Uterus (tissue), 4 donors: ENCODE measurements at places on chromosomes 7 and 10. TPM values are rescaled to one million over a fixed set of nuclear protein-coding genes. Genes with fewer than 3 reads are reported as not detected.

DNA sequence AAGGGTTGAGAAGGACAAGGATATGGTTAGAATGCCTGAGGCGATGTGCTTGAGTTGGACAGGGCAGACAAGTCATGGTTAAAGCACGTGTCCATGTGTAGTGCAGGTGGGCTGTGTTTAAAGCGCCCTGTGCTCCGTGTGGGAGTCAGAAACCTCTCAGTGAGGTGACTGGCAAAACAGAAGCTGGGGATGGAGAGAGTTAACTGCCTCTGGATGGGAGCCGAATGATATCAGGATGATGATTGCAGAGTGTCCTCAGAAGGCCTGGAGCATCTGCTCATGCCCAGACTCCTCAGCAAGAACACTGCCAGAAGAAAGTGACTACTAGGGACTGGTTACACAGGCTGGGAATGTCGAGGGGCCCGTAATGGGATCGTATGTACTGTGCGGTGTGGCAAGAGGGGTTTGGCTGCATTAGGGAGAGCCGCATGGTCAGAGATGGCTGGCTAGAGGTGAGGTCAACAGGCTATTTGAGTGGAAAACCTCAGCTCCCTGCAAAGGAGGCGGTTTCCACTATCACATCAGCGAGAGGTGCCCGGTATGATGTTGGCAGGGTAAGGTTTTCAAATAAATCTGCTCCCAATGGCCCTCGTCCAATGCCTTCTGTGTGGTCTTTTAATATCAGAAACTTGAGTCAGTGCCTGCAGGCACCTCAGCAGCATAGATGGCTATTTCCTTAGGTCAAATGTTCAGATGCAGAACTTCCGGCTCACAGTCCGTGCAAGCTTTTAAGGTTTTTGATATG, 26.1 kb upstream of the MRC1 start:
- DNase-seq = peak; percentile 52

The H2BK1 gene
- not detected for total RNA-seq

- DNase-seq = no peak
Observed at GRCh38 chr7:956031-956430, 1.6 kb upstream of the ADAP1 start.

GRCh38 chr7:132394283-132395198, 181.7 kb downstream of the PLXNA4 start:
- no peak for DNase-seq

DNA sequence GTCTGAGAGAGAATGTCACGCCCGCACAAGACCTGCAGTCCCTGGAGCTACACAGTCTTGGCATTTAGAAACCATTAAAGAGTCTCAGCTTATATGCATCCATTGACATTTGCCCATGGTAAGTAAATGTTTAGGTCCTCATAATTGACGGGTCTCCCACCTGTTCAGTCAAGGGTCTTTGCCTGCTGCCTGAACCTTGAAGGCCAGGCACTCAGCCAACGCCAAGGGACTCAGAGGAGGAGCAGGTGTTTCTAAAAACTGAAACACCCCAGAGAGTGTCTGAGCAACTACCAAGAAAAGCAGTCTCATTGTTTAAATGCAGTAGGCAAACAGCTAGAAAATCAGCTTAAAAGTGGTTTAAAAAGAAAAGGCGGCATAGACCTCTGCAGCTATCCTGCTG, 264.7 kb upstream of the AKR1E2 start:
- no peak for DNase-seq

DNA sequence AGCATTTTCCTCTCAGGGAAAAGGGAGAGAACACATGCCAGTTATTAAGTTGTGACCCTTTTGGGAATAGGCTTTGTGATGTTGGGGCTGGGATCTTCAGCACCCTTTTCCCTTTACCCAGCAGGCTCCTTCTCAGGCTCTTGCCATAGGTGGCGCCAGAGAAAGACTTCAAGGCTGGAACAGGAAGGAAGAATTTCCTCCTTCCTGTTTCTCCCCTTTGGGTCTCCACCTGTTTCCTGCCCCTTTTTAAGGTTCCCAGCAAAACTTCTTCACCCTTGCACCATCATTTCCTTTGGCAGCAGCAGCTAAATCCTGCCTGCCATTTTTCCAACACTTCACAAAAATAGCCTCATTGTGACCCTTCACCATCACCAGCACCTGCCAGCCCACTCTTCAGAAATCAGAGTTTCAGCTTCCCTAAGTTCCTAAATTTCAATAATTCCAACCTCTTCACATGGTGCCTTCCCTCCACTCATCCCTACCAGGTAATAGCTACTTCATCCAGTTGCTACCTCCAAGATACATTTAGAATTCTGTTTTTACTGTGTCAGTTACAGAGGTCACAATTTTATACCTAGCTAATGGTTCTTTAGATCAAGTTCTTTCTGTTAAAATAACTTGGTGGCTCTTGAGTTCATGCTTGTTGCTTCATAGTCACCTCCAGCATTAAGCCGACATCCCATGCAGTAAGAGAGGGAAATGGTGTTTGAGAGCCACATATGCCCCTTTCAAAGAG, 22.4 kb upstream of the FOXK1 start:
- DNase-seq = no peak

The NEUROG3 gene
- total RNA-seq = not detected

DNA sequence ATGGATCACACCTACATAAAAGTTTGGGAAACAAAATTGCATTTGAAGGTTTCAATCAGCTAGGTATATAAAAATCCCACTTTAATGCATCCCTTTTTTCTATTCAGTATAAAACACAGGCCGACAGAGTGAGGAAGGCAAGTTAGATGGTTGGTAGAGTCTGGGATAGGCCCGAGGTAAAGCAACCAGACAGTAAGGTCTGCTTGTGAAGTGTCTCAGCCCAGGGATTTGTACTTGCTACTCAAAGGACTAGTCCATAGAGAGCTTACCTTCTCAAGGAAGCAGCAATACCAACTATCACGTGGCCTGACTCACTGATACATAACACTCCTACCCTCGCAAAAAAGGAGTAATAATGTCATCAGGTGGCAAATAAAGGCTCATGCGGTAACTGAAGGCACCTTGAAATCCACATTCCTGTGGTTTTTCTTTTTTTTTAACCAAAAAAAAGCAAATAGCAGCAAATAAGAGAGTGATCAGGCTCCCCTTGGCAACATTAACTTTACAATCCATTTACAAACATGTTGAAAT, 56.2 kb upstream of the ATP6V0A4 start:
- DNase-seq = no peak

The CC2D2B gene
- 3.3 TPM for total RNA-seq

The CTAGE15 gene
- total RNA-seq = not detected

The PTPN20 gene
- total RNA-seq = 3.5 TPM

- no peak for DNase-seq
Observed at GRCh38 chr7:158507917-158508316, 79.7 kb downstream of the PTPRN2 start.
